NCI-H1105 (cell line): ENCODE measurements at places on chromosomes 4 and X.

GRCh38 chrX:32599156-32599555 is 612.2 kb downstream of the DMD start:
- no peak for DNase-seq

- DNase-seq: no peak
Measured at GRCh38 chr4:57064811-57065711, 45.1 kb downstream of the IGFBP7 start.

GRCh38 chrX:84046403-84046984 is 141.5 kb downstream of the RPS6KA6 start:
- DNase-seq: peak; percentile 9

DNA sequence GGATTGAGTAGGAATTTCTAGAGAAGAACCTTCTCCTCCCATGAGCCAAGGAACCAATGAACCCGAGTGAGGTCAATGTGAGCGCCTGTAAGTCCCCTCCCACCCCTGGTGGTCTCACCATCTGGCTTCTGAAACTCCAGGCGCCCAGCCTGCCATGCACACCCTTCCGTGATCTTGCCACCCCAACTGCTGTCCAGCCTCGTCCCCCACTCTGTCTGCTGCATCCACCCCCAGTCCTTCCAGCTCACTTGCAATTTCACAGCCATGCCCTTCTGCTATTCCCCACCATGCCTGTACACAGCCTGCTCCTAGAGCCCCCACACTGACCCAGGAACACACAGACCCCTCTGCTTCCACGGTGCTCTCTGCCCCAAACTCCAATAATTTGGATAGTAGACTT is 323.7 kb downstream of the STK32B start:
- no peak for DNase-seq

- DNase-seq: no peak
Measured at GRCh38 chr4:114615435-114615834, 16.8 kb downstream of the UGT8 start.

GRCh38 chr4:156194896-156195295 is 241.2 kb upstream of the CTSO start:
- no peak for DNase-seq

- DNase-seq: peak; percentile 8
Measured at GRCh38 chr4:54941994-54942552, 183.3 kb downstream of the KDR start.

GRCh38 chrX:123600181-123600580 is 132.7 kb downstream of the THOC2 start:
- no peak for DNase-seq

- no peak for DNase-seq
Measured at GRCh38 chrX:9644335-9644734, 121.3 kb downstream of the GPR143 start.

DNA sequence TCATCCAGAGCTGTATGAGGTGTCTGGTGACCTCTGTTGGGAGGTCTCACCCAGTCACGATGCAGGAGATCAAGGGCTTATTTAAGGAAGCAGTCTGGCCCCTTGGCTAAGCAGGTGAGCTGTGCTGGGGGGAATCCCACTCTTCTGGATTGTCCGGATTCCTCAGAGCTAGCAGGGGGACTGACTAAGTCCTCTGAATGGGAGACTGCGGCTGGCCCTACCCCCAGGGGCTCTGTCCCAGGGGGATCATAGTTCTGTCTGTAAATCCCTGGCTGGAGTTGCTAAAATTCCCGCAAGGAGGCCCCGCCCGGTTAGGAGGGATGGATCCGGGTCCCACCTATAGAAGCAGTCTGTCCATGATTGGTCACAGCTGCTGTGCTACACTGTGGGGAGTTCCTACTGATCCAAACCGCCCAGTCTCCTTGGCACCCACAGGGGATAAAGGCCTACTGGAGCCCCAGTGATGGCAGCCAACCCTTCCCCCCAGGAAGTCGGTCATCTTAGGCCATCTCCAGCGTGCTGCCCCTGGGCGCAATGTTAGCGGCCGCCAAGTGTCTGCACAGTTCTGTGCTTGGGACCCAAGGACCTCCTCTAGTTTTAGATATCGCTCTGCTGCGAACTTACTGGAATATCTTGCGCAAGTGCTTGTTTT is 118.2 kb upstream of the KLF8 start:
- DNase-seq: no peak

GRCh38 chr4:10459305-10459704 is 2.1 kb upstream of the ZNF518B start:
- DNase-seq: no peak

GRCh38 chr4:126969360-126970235 is 663.2 kb upstream of the INTU start:
- DNase-seq: no peak

GRCh38 chrX:120377179-120377578 is 15.3 kb downstream of the ATP1B4 start:
- no peak for DNase-seq

GRCh38 chr4:3111461-3111860 is 37.0 kb downstream of the HTT start:
- no peak for DNase-seq

DNA sequence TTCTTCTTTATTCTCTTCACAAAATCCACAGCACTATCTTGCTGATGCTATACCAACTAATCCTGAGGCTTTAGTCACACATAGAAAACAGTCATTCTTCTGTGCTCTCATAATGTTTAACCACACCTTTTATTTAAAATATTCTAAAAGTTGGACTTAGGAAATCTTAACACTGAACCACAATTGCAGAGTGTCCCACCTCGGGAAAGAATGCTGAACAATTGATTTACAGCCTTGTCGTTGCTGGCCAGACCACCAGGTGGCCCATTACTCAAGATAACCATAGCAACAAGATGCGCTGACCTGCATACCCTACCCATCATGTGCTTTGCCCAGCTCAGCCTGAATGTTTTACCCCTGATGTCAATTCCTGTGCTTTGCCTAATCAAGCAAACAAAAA is 100.8 kb downstream of the ARSJ start:
- no peak for DNase-seq

DNA sequence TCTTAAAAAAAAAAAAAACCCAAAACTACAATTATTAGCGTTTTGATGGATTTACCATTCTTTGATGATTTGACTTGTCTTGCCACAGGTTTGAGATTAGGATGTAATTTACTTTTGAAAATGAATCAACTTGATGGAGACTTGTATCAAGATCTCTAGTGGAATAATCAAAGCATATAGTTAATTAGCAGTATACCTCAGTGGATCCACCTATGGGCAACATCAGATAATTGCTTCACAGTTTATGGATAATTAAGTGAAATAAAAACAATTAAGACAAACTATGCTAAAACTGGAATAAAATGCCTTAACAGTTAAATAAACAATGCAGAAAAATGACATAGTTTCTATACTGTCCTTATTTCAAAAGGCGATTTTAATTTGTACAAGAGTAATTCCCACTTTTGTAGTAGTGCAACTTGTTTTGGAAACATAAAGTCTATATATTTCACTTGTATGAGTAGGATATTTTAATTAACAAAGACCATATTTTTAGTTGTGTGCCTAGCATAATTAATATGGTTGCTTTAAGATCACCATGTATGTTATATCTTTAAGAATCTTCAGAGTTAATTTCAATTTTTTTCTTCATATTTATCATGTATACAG is 4.2 kb downstream of the CPEB2 start:
- no peak for DNase-seq

- DNase-seq: no peak
Measured at GRCh38 chr4:16114546-16114945, 30.7 kb upstream of the PROM1 start.

DNA sequence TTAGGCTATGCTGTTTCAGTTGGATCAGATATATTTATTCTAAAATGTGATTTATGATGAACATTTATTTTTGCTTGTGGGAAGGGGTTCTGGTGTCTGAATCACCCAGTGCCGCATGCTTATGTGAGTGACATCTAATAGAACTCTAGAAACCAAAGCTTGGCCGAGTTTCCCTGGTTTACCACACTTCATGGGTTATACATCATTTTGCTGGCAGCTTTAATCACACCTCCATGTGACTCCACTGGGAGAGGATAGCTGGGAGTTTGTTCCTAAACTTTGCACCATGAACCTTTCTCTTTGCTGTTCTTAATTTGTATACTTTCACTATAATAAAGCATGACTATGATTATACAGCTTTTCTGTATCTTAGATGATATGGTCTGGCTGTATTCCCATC is 382.9 kb downstream of the INPP4B start:
- DNase-seq: no peak

DNA sequence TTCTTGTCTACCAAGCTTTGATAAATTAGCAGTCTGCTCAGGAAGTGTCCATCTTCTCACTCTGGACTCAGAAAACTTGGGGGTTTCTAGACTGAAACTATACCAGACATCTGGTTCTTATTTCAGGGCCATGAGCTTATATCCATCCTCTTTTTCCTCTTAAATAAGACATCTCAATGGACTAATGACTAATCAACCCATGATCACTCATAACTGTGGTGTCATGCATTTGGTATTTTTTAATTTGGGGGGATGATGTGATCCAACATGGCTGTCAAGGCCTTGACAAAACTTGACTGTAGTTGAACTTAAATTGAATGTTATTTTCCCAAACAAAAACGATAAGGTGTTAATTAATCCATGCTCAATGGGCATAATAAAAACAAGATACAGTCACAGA is 87.8 kb downstream of the GPRASP3 start:
- no peak for DNase-seq

DNA sequence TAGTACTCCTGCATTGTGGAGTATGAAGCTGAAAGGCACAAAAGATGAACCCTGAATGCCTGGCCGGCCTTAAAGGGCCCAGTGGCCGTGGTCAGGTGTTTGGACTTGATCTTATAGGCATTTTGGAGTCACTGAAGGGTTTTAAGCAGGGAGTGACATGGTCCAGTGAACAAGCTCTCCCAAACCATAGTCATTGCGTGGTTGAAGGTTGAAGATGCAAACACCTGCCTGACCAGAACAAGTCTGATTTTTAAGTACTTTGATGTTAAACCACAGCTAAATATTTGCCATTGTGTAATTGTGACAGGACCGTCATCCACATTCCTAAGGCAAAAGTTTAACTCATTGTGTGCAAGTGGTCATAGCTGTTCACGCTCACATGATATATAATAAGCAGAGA is 3.3 kb downstream of the STK32B start:
- DNase-seq: no peak

DNA sequence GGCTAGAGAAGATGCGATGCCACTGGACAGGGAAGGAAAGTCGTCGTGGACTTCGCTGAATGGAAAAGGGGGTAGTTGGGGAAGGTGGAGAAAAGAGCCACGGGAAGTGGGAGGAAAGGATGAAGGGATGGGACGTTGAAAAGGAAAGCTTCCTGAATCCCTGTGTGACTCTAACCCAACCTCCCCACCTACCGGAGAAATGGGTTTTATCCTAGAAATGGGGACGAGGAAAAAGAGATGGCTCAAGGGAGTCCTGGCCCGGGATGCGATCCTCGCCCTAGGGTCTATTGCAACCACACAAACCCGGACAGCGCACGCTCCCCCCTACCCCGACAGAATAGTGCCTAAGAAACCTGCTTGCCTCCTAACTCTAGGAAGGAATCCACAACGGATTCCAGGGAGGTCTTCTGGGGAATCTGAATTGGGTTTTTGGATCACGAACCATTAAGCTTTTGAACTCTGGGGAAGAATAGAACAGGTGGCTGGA is 738 bp upstream of the TSPAN5 start:
- DNase-seq: no peak

GRCh38 chrX:137313627-137314026 is 252.3 kb upstream of the ZIC3 start:
- DNase-seq: no peak

DNA sequence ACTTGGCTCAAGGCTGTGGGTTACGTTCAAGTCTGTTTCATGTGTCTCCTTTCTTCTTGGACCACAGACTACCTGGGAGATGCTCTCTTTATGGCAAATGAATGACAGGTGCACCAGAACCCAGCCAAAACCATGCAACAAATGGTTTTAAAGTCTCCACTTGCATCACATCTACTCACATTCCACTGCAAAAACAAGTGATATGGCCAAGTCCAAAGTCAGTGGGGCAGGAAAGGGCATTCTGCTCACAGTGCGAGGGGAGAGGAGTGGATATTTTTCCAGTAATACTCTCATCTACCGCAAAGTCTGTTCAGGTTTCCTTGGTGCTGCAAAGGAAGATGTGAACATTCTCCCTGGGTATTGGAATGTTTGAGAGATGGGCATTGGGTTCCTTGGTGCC is 120.5 kb downstream of the UCHL1 start:
- no peak for DNase-seq

- no peak for DNase-seq
Measured at GRCh38 chrX:107014936-107015335, 14.9 kb upstream of the MORC4 start.

- no peak for DNase-seq
Measured at GRCh38 chr4:53489279-53489889, 101.9 kb downstream of the LNX1 start.

- DNase-seq: no peak
Measured at GRCh38 chr4:110085131-110085530, 113.3 kb downstream of the ELOVL6 start.

DNA sequence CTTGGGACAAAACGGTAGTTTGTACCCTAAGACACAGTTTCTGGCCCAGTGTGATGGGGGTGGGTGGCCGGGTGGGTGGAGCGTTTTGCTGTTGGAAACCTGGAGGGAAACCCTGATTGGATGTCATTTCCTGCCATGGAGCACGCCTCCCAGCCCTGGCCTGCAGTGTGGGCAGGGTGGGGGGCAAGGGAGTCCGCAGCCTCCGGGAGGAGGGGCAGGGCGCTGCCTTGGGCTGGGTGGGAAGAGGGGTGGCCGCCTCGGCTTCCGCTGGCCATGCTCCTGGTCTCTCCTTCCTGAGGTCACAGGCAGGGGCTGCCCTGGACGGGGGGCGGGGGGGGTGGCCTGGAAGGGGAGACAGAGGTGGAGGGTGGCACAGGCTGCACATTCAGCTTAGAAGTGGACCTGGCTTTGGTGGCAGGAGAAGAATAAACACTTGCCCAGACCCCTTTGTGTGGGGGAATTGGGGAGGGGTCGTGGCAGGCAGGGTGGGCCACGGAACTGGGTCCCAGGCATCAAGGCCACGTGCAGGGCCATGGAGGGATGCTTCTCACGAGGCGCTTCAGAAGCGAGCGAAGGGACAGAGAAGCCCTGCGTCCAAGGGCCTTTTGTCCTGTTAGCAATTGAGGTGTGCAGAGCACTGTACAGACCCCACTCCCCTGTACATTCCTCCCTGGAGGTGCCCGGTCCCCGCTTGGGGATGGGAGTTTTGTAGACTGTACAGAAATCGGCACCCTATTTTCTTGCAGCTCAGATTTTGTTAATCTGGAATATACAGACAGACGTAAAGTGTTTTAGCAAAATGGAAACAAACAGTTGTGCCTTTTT is 6.2 kb downstream of the NAT8L start:
- no peak for DNase-seq

- no peak for DNase-seq
Measured at GRCh38 chr4:152187693-152188092, 348.2 kb downstream of the FBXW7 start.

- DNase-seq: no peak
Measured at GRCh38 chr4:68070302-68070701, 59.4 kb downstream of the TMPRSS11F start.

GRCh38 chr4:87961993-87962392 is 13.5 kb upstream of the SPP1 start:
- DNase-seq: no peak

GRCh38 chr4:56139241-56139827 is 190.6 kb downstream of the CEP135 start:
- no peak for DNase-seq

GRCh38 chr4:60396341-60397049 is 803.6 kb upstream of the ADGRL3 start:
- no peak for DNase-seq

GRCh38 chrX:103845165-103845653 is 13.2 kb upstream of the RAB9B start:
- peak; percentile 21 for DNase-seq

- DNase-seq: no peak
Measured at GRCh38 chr4:110268352-110268751, 69.9 kb upstream of the ELOVL6 start.
